Activated T-cell treated with anti-CD3 and anti-CD28 coated beads for 1 hour (primary cell): ENCODE measurements at places on chromosomes 13 and 19.

- DNase-seq, result no peak
Measured at GRCh38 chr19:32828643-32829344, 40.8 kb downstream of the SLC7A9 start.

DNA sequence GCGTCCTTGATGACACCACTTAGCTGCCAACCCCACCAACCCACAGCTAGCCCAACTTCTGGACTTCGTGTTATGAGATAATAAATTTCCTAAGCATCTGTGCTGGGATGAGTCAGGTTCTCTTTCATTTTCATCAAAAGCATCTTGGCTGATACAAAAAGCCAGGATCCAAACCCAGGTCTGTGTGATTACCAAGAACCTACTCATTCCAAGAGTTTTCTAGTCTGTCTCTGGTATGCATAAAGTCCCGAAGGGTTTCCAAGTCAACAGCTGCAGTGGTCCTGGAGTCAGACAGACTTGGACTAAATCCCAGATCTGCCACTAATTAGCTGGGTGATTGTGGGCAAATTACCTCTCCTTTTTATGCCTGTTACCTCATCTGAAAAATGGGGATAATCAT lies 55.5 kb upstream of the SERP2 start:
- no peak for DNase-seq

DNA sequence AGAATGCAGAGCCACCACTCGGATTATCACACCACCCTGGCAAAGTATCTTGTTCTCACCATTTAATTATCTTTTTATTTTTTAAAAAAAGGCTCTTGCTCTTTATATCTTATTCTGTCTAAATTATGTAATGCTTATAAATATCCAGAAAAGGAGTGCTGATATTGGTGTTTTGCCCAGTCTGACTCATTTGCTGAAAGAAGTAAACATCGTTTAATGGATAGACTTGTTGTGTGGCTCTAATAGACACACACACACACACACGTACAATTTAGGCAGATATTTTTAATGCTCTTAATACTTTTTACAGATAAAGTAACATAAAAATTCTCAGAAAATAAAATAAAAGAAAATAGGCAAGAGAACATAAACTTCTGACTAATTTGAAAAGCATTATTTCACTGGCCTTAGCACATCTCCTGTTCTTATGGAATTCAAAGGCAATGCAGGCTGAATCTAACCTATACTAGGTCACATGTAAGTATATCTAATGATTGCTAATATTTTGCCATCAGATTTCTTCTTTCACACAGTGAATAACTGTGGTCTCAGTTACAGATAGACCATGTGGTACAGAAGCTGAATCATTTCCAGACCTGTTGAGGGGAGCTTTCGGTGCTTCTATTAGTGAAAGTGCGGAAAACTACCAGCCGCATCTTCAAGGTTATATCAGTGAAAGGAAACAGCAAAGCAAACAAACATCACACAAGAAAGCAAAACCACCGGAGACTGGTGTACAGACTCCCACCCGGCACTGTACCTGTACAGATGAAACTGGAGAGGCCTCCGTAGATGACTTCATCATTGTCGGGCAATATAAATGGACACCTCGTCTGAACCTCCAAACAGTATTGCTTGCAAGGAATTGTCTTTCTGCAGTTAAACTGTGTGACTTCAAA lies 642.1 kb upstream of the ARGLU1 start:
- no peak for DNase-seq

- no peak for DNase-seq
Measured at GRCh38 chr13:112702341-112702985, 12.6 kb downstream of the ATP11A start.
